ENCODE measurements at places on chromosomes 11 and 22. TPM values are rescaled to one million over a fixed set of nuclear protein-coding genes. Genes with fewer than 3 reads are reported as not detected.

DNA sequence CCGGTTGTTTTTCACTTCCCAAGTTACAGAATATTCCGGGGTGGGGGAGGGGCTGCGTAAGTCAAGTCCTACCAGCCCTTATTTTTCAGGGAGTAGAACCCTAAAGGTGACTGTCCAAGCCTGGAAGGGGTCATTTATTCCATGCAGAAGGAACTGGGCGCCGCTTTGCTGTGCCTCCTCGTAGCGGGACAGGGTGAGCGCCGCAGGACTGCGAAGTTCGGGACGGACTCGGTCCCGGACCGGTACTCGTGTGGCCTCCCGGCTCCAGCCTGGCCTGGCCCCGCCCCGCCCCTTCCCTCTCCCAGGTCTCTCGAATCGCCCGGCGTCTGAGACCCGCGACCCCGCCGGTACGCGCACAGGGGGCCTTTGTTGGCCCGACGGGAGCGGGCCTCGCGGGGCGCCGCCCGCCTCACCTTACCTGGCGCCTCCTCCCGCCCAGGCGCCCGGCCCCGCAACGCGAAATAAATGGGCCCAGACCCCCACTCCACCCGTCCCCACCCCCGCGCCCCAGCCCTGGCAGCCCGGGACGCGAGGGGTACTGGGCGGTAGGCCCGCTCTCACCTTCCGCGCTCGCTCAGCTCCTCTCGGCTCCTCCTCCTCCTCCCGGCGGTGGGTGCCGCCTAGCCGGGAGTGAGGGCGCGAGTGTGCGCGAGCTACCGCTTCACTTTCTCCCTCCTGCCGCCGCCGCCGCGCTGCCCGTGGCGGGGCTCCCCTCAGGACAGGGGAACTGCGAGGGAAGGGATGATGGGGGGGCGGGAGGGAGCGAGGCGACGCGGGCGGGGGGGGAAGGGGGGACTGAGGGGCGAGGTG, 698 bp downstream of the PAK1 start:
- H3K36me3 ChIP-seq, result no peaks in the 10 kb centered on the region
- H3K27ac ChIP-seq, result no peak overlapping the region
- DNase-seq, result no peak
- H3K4me1 ChIP-seq, result no peaks in the 10 kb centered on the region

GRCh38 chr22:46142548-46143490, 7.5 kb upstream of the PPARA start:
- H3K36me3 ChIP-seq, result no peaks in the 10 kb centered on the region
- no peaks in the 10 kb centered on the region for H3K4me1 ChIP-seq
- DNase-seq, result no peak
- H3K27me3 ChIP-seq, result peaks cover 26% of the 10 kb centered on the region

Gene OR51B5
- not detected for total RNA-seq

DNA sequence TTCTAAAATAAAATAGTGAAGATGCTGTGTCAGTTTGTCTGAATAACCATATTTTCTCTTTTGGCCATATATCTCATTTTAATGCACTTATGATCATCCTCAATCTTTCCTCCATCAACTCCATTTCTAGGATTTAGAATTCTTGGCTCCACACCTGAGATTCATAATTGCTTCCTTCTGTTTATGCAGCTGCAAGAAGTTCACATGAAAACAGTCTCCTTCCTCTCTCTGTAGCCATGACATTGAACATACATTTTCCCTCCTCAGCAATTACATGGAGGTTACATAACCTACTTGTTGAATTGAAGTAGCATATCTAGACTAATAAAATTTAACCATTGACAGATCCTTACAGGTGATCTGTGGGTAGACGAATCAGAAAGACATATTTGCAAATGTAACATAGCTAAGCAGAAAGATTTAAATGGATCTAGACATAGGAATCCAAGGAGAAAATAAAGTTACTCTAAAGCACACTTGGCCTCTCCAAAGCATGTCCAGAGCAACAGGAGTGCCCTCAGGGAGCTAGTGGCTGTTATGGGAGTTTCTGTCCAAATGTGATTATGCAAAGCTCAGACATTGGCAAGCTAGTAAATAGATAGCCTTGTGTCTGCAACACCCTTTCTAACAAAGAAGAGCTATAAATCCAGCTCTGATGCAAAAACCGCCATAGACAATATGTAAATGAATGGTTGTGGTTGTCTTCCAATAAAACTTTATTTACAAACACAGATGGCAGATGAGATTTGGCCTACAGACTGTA, 119.9 kb upstream of the MPPED2 start:
- no peak overlapping the region for H3K4me3 ChIP-seq
- H3K4me1 ChIP-seq, result no peaks in the 10 kb centered on the region
- no peaks in the 10 kb centered on the region for H3K27me3 ChIP-seq
- H3K27ac ChIP-seq, result no peak overlapping the region

GRCh38 chr22:25976356-25976755, 192.9 kb upstream of the SEZ6L start:
- H3K4me1 ChIP-seq, result no peaks in the 10 kb centered on the region
- DNase-seq, result no peak
- no peaks in the 10 kb centered on the region for H3K36me3 ChIP-seq

DNA sequence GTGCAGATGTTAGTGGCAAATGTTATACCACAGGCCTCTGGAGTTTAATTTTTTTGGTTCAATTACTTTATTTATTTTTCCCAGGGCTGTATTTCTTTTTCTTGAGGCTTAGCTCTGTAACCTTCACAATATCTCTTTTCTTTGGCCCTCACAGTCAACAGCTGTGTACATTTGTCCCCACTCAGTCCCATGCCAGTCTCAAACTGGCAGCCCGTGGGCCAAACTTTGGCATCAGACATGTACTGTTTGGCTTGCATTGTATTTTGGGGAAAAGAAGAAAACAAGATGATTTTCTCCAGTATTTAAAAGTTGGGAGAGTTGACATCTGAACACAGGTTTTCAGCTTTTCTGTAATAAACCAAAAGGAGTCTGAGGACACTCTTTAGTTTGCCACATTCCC, 87.1 kb downstream of the PRR5L start:
- no peaks in the 10 kb centered on the region for H3K27me3 ChIP-seq
- H3K4me3 ChIP-seq, result no peak overlapping the region
- no peak for DNase-seq
- peaks cover 74% of the 10 kb centered on the region for H3K36me3 ChIP-seq

- no peaks in the 10 kb centered on the region for H3K4me1 ChIP-seq
- H3K27ac ChIP-seq, result no peak overlapping the region
- DNase-seq, result no peak
These were observed 76.3 kb upstream of the TP53AIP1 start for GRCh38 chr11:129018991-129019390.

- H3K36me3 ChIP-seq, result no peaks in the 10 kb centered on the region
- H3K27ac ChIP-seq, result no peak overlapping the region
- no peaks in the 10 kb centered on the region for H3K4me1 ChIP-seq
- DNase-seq, result no peak
These were observed 308.6 kb downstream of the DLG2 start for GRCh38 chr11:85318573-85318972.

Gene ACTN3
- not detected for total RNA-seq

Gene ANKK1
- total RNA-seq, result not detected

DNA sequence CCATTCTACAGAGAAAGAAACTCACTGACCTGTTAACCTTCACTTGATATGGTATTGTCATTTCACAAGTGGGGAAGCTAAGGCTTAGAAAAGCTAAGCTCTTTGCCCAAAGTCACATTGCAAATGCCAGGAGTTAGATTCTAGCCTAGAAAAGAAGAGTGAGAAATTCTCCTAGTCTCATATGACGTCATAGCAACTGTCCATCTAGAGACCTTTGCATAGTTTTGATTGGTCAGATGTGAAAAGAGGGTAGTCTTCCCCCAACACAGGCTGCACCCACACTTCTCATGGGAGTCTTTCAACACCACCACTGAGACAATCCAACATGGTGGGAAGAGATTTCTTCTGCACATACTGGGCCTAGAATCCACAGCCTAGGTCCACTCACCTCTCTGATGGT, 197.9 kb downstream of the NTM start:
- H3K27me3 ChIP-seq, result no peaks in the 10 kb centered on the region
- H3K4me3 ChIP-seq, result no peak overlapping the region
- no peak overlapping the region for H3K27ac ChIP-seq
- no peaks in the 10 kb centered on the region for H3K4me1 ChIP-seq
- DNase-seq, result no peak
- no peaks in the 10 kb centered on the region for H3K36me3 ChIP-seq

DNA sequence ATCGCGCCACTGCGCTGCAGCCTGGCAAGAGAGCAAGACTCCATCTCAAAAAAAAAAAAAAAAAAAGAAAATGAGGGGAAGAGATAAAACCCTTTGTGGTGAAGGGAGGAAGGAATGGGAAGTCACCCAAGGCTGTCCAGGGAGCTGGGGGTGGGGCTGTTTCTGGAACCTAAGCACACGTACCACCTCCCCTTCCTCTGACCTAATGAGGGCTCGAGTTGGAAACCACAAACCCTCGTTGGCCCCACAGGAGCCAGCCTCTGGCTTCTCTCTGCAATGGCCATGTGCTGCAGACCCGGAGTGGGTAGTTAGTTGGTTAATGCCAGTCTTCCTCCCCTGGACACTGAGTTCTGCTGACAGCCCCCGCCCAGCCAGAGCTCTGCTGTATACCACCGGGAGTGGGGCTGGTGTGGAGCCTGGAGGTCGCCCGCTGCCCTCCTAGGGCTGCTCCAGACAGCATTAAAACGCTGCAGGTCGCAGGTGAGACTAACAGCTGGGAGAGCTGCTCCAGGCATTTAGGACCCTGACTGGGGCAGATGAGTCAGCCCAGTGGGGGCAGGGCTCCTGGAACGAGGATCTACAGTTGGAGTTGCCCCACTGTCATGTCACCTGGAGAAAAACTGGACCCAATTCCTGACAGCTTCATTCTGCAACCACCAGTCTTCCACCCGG, at the start of gene LGALS12:
Gene LGALS12, plus strand, starts transcription at position 228 of the 672 bp plus-strand sequence. Its CDS starts 375 bp downstream, at position 603.
- peaks cover 28% of the 10 kb centered on the region for H3K4me1 ChIP-seq
- no peaks in the 10 kb centered on the region for H3K27me3 ChIP-seq
- no peak within 1 kb of the TSS for H3K4me3 ChIP-seq
- H3K27ac ChIP-seq, result no peak within 1 kb of the TSS
- DNase-seq, result no peak
- no peaks in the 10 kb centered on the region for H3K36me3 ChIP-seq
